ENCODE measurements at places on chromosomes 12 and 14. TPM values are rescaled to one million over a fixed set of nuclear protein-coding genes. Genes with fewer than 3 reads are reported as not detected.

TMEM63C gene
- not detected for total RNA-seq

- DNase-seq: no peak
These were observed 27.6 kb upstream of the KCNMB4 start for GRCh38 chr12:70338531-70338930.

DNA sequence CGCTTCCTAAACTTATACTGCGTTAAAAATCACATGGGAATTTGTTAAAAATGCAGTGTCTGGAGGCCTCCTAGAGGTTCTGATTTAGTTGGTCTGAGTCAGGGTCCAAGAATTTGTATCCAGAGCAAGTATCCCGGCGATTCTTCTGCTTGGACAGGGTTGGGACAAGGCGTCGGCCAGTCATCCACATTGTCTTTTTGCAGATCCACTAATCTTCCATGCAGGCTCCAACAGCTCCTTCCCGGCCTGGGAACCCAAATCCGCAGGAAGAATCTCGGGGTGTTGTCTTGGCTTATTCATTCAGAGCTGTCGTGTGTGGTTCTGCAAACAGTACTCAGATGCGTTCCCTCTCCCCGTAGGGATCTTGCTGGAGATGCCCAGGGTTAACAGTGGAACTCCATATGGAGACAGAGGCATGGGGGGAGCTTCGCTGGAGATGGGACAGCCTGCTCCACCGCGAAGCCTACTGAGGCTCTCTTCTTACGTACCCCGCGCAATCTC lies 25.3 kb downstream of the GPRC5D start:
- no peak for DNase-seq

- no peak for DNase-seq
These were observed 141.6 kb upstream of the AVPR1A start for GRCh38 chr12:63292471-63293221.

Measured in NCI-H460 (cell line).